ENCODE measurements at places on chromosomes 7 and 10.

DNA sequence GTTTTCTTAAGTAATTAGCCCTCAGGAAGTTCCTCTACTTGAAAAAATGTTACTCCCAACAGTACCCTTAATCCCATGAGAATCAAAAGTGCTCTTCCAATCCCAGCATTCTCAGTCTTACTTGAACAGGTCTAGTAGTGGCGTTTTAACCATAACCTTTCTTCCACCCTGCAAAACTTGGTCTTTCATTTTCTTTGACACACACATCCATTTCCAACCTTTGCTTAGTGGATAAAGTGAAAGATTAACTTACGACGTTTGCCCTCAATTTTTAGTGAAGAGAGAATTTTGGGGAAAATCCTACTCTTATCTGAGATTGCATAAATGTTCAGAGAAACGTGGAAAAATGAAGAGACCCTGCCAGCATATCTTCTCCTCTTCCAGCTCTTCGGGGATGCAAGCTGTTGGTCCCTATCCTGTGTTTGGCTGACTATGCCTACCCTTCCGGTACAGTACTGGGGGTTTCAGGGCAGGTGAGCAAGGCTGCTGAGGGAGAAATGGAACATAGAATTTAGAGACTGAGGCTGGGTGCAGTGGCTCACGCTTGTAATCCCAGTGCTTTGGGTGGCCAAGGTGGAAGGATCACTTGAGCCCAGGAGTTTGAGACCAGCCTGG is 18.8 kb downstream of the WBP1L start:
- no peak for DNase-seq

GRCh38 chr7:5360451-5360850 is 63.2 kb downstream of the TNRC18 start:
- DNase-seq = no peak

- no peak for DNase-seq
Measured at GRCh38 chr10:12797471-12798262, 203.8 kb downstream of the CCDC3 start.

GRCh38 chr10:126196281-126196680 is 192.0 kb downstream of the ADAM12 start:
- no peak for DNase-seq

- DNase-seq = peak; percentile 10
Measured at GRCh38 chr10:97140902-97141745, 44.6 kb downstream of the SLIT1 start.

DNA sequence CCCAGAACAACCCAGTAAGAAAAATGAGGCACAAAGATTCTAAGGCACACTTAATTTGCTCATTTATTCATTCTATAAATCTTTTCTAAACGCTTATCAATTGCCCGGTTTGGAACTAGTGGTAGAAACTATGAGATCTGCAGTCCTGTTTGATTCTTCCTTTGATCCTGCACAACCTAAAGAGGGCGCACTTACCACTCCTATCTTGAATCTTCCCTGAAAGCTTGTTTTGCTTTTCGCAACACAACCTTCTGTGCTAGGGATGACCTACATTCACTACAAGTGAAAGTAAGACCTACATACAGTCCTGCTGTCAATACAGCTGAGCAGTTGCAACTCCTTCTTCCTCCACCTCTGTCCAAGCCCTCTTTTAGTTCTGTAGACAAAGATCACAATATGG is 12.6 kb upstream of the ARL4A start:
- no peak for DNase-seq

DNA sequence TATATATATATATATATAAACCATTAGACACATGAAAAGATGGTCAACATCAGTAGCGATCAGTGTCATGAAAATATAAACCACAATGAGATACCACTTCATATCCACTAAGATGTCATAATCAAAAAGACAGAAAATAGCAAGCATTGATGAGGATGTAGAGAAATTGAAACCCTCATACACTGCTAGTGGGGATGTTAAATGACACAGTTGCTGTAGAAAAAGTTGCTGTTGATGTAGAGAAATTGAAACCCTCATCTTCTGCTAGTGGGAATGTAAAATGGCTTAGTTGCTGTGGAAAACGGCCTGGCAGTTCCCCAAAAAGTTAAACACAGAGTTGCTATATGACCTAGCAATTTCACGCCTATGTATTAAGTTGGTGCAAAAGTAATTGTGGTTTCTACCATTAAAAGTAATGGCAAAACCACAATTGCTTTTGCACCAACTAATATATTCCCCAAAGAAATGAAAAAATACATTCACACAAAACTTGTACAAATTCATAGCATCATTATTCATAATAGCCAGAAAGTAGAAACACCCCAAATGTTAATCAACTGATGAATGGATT is 120.5 kb upstream of the ZWINT start:
- DNase-seq = no peak

Data from pancreas (tissue), 10 donors.